NCI-H2171 treated with DMSO at 0.1 percent for 48 hours (cell line): ENCODE measurements at places on chromosomes 12 and 14.

DNA sequence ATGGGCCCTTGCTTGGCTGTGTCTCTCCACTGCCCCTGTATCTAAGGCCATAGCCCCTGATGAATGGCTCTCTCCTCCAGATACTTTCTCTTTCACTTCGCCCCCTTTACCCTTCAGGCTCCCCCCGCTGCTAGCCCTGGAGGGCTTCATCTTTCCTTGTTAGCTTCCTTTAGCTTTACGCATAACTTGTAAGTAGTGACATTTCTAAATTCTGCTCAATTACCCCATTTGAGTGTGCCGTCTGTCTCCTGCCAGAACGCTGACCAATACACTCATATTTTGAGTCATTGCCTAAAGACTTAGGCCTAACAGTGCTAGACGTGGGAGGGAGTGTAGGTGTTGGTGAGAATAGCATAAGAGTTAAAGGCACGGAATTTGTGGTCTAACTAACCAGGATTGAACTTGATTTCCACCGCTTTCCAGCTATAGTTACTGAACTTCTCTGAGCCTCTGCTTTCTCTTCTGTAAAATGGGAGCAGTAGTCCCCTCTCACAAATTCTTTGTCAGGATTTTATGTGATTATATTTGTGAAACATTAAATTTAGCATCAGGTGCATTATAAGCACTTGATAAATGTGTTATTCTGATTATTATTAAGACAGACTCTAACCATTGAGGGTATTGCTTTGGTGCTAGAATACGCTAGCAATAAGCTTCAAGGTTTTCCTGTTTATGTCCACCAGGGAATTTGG, 129.3 kb downstream of the ZFP36L1 start:
- DNase-seq: no peak

GRCh38 chr14:89444044-89444443, 27.0 kb upstream of the FOXN3 start:
- no peak for DNase-seq

GRCh38 chr12:50047693-50048250, 9.6 kb upstream of the ASIC1 start:
- DNase-seq: no peak

- no peak for DNase-seq
Observed at GRCh38 chr12:47268501-47269454, 189.0 kb upstream of the AMIGO2 start.

DNA sequence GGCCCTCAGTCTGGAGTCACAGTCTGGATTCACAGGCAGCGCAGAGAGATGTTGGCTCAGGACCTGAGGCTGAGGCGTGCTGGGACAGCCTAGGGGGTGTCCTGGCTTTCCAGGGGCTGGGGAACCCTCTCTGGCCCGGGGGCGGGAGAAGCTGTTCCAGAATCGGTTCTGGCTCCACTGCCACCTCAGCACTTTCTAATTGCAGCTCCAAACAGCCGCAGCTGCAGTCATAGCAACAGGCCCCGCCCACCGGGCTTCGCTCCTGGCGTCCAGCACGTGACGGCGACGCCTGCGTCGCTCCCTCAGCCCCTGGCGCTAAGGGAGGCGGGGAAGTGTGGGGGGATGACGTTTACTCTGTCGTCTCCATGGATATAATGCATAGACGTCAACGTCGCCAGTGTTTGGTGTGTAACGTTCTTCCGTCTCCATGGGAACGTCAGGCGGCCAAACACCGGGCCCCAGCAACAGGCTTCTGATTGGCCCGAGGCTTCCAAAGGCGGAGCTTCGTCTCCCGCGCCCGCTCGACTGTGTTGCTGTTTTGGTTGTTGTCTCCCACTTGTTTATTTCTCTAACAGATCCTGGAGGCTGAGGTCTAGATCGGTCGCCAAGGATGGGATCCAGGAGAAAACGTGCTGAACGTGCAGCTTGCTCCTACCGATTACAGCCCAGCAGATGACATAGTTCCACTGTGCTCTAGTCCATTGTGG, 19.7 kb upstream of the FOS start:
- DNase-seq: peak; percentile 99

DNA sequence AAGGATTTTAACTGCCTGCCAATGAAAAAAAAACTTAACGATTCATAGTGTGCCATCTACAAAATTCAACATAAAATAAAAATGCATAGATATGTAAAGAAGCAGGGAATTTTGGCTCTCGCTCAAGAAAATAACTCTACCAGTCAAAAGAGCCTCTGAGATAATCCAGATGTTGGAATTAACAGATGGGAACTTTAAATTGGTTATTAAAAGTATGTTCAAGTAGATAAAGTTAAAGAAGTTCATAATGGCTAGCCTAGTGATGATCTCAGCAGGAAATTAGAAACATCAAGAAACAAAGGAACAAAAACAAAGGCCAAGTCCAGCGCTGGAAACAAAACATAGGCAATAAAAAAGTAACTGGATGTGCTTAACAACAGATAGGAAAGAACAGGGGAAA, 23.1 kb downstream of the PIK3C2G start:
- no peak for DNase-seq

DNA sequence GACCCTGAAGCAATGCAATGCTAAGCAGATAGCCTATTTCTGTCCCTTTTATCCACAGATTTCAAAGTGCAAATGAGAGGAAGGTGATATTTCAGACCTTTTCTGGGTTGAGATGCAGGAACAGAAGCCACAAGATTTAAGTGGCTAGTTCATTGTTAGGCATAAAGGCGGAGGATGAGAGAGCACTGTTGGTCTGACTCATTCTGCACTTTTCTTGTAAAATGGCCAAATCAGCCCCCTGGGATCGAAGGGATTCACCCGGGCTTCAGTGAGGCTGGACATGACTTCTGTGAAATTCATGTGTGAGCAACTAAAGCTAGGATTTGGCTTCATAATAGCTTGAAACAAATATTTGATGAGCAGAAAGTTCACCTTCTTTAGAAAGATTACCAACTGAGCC, 101.9 kb upstream of the OVCH1 start:
- DNase-seq: no peak
